Suppressor macrophage treated with lipopolysaccharide for 1 hour (primary cell): ENCODE measurements at places on chromosomes 2 and 18.
A peak's percentile ranks its signal among the peaks of the same experiment; 100 is the strongest.

DNA sequence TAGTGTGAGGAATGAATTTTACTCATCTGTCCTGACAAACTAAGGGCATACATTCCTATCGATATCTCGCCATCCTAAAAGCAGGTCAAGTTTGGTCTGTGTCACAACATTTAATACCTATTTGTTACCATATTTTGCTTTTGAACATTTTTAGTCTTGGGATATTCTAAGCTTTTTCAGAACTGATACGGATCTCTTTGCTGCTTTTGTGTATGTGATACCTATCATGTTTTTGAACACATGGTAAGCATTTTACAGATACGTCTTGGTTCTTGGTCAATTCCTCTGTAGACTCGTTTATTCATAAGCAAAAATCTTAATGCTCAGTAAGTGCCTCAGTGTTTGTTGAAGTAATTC, 592 bp downstream of the ZNF397 start:
- no peak for DNase-seq

DNA sequence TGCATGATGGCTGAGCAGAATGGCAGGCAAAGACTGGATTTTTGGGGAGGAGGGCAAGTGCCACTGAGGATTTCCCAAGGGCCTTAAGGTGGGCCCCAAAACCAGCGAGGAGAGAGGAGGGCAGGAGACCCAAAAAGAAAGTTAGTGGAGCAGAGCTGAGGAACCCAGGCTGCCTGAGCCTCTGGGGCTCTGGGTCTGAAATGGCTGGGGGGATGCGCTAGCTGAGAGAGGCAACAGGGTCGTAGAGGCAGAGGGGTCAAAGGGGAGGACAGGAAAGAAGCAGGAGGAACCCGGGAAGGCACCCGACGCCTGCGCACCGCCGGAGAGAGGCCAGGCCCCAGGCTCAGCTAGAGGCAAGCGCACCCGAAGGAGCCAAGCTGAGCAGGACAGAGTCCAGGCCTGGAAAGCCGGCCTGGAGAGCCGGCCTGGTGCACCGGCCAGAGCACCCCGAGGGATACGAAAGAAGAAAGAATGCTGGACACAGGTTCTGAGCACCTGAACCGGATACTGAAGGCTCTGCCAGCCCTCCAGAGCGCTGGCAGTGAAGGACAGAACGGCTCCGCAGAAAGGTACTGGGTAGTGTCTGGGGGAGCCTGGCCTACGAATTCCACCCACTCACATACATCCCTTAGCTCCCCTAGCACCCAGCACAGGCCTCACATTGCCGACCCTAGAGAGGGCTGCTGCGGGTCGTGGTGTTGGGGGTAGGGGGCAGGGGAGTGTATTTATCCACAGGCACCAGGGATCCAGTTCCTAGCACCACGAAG, 39.5 kb upstream of the ATP6V1B1 start:
- DNase-seq, result no peak

DNA sequence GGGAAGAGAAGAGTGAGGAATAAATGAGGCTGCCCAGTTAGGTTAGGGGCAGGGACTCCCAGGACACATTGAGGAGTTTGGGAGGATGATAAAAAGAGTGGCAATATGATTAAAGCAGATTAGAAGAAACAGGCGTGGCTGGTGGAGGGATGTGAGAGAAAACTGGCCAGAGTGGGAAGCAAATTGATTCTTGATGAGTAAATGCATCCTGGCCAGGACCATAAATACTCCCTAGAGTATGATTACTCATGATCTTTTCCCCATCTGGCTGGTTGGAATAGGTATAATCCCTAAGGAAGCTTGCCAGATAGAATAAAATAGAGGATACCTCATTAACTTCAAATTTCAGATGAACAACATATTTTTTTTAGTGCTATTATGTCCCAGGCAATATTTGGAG, 21.5 kb upstream of the DAW1 start:
- DNase-seq, result no peak

DNA sequence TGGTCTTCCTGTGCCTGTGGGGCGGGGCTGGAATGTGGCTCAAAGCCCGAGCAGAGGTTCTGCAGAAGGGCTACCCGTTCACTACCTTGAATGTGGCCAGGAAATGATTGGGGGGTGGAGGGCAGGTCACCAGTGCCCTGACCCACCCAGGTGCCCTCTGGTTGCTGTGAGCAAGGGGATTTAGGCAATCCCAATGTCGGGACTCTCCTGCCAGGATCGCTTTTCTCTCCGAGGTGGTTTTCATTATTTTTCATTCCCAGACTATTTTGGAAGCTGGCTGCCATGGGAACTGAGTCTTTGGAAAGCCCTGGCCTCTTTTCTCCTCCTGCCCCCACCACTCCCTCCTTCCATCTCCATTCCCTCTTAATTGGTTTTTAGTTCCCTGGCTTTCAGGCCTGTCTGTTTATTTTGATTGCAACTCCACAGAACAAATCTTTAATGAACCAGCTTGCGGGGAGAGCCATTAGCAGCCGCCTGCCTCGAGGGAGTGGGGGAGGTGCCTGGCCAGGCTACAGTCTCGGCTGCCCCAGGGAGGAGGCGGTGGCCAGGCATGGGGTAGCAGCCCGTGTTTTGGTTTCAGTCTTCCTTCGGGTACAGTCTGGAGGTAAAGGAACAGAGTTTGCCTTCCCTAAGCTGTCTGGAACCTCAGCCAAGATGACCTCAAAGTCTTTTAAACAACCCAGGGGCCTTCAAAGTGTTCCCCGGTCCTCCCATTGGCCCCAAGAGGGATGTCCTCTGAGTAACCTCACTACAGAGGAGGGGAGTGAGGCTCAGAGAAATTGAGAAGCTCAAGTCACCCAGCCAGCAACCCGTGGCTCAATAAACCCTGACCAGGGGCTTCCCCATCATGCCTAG, 114.4 kb upstream of the HAAO start:
- peak; percentile 30 for DNase-seq

DNA sequence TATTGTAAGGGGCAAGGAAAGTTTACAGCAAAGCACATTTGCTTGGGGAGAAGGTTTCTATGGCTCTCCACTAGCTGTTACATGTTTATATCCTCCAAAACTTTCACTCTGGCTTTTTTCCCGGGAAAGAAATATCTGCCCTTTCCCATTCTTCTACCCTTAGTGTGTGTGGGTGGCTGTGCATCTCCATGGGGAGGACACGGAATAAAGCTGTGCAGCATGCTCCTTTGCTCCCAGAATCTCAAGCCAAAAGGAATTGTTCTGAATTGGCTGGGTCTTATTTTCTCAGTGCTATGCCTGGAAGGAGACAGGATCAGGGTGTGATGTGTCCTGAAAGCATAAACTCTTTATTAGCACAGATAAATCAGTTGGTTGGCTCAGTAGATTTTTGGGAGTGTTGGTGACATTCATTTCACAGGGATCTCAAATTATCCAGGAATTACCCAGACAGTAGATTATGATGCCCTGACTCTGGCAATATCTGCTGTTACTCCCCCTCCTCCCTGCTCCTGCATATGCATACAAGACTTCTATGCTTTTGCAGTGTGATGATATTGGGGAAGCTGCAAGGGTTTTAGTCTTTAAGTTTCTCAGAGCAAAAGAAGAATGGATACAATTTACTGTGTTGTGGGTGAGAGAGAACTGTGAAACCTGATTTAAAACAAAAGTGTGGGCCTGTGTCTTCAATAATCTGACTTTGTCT, 63.1 kb downstream of the PARD3B start:
- no peak for DNase-seq

GRCh38 chr2:103959174-103960128, 894.5 kb upstream of the POU3F3 start:
- DNase-seq, result no peak

- no peak for DNase-seq
These were observed 61.3 kb downstream of the NEDD4L start for GRCh38 chr18:58105206-58105887.

GRCh38 chr18:31943878-31944816, 1.2 kb upstream of the TRAPPC8 start:
- no peak for DNase-seq

GRCh38 chr2:54541995-54542394, 85.9 kb downstream of the SPTBN1 start:
- no peak for DNase-seq

DNA sequence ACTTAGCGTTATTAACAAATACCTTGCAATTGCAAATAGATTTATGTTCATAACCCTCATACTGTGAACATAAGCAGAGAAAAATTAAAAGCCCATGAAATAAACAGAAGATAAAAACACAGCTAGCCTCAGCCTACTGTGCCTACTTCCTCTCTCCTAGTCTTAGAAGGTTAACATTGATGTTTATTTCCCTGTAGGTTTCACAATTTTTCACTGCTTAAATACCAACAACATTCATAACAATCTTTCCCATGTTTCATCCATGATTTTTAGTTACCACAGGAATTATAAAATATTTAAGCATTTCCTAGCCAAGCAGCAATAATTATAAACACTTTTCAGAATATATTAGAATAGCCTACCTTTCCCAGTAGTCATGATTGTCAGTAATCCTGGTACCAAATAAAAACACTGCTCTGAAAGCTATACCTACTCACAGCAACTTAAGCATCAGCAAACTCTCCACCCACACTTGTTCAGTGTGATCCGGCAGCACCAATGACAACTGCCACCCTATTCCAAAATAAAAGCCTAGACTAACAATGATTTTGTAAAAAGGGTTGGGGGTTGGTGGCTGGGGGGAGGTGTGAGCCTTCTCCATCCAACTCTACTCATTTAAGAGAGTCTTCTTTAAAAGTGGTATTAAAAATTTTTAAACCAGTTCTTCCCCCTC, 40.6 kb upstream of the RNU4ATAC start:
- DNase-seq, result no peak

DNA sequence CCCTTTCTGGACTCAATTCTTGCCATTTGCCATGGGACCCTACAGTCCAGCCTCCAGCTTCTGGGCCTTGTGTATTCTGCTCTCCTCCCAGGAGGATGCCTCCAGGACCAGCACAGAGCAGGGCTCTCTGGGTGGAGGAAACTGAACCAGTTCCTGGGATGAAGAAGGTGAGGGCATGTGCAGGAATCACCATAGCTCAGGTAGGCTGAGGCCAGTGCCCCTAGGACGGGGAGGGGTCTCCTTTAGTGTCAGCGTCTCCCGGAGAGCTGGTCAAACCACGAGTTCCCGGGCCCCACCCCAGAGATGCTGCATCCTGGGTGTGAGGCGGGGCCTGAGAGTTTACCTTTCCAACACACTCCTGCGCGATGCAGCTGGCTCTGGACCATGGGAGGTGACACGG, 5.8 kb upstream of the PRELID3A start:
- DNase-seq, result no peak

DNA sequence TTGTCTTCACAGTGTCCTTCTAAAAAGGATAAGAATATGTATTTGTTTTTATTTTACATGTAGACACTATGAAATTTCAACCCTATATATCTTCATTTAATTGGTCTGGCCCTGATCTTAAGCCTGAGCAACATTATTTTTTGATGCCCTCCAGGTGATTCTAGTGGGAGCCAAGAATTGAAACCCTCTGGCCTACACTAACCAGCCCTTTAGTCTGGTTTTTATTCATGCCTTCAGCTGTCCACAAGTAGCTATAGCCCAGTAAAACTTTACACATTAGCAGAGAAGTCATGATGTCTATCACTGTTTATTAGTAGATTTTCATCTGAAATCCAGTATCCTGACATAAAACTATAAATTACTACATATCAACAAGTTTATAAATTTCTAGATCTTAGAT, 52.7 kb upstream of the UBXN4 start:
- no peak for DNase-seq

DNA sequence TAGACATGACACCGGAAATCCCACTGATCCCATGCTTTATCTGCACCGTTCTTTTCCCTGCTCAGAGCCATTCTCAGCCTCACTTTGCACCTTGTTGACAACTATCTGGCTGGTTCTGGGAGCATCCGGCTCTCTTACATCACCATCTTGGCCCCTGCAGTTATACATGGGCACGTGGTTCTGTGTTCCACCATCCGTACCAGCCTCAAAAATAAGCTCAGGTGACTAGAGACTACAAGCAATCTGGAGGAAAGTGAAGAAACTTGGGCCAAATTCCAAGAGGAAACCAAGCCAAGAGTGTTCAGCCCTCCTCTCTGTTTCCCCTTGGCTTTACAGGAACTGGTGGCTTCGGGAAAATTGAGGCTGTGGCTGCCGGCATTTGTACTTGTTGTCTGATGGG, 244.6 kb upstream of the ACVR2A start:
- no peak for DNase-seq

DNA sequence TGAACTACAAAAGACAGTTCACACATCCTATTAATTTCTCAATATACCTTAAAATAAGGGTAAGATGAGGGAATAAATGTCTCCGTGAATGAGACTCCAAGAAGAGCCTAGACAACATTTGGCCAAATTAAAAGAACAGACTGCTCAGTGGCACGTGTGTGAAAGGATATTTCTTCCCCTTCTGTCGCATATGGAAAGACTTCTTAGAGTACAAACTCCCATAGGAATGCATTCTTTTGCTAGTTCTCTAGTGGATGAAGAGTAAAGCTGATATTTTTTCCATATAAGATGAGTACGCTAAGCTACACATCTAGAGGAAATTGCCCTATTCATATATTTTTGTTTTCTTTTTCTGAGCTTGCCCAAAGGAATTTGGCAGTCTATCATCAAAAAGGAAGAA, 710.0 kb upstream of the ID2 start:
- no peak for DNase-seq

DNA sequence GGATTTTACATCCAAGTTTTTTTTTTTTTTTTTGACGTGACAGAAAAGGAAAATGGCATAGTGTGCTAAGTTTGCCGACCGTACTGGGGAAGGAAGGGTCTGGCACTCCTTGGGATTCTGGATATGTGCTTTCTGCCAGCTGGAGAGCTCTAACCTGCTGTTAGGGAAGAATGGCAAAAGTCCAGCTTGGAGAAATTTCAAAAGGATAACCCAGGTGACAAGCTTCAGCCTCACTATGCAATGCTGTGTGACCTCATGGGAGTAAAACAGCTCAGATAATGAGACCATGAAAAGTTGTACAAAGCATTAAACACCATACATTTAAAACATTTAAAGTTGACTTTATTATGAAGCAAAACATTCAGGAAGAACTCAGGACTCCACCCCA, 10.3 kb upstream of the GPR45 start:
- no peak for DNase-seq

DNA sequence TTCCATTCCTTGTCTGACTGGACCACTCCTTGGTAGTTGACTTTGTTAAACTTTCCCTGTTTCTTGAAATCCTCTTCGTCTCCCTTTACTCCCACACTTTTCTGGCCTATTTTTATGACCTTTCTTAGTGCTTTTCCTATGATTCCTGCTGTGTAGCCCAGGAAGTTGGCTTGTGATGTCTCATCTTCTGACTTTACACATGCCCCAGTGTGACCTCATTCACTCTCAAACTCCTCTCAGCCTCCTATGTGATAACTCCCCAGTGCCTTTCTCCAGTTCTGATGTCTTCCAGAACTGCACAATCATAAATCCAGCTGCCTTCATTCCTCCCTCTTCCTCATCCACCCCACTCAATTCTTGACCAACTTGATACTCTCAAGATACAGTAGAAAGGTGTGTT, 407.6 kb downstream of the TGIF1 start:
- DNase-seq, result no peak

GRCh38 chr2:179049203-179049545, 763 bp downstream of the CCDC141 start:
- no peak for DNase-seq

- DNase-seq, result no peak
These were observed 135.5 kb downstream of the SPOPL start for GRCh38 chr2:138637061-138637460.
